Calu3 (cell line): ENCODE measurements at places on chromosomes 11 and 22. TPM values are rescaled to one million over a fixed set of nuclear protein-coding genes. Genes with fewer than 3 reads are reported as not detected.

Gene KRTAP5-2
- not detected in 2 replicates for total RNA-seq

Gene OR10S1
- not detected in 2 replicates for total RNA-seq

DNA sequence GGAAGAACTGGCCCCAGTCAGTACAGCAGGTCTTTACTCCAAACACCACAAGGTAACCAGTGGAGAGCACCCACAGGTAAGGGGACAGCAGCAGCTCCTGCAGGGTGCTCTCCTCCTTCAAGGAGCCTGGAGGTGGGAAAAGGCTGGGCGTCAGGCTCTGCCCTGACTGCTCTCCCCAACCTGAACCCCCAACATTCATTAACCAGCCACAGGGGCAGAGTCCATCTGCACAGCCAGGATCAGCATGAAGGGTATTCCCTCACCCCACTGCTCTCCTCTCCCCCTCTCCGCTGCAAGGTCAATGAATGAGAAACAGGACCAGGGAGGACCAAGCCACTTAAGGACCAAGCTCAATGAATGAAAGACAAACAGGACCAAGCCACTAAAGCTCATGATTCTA lies 3.7 kb downstream of the SLC37A4 start:
- H3K27ac ChIP-seq, result no peak overlapping the region
- peaks cover 36% of the 10 kb centered on the region for H3K36me3 ChIP-seq
- DNase-seq, result no peak
- no peak overlapping the region for H3K4me3 ChIP-seq
- peaks cover 24% of the 10 kb centered on the region for H3K4me1 ChIP-seq
- H3K27me3 ChIP-seq, result no peaks in the 10 kb centered on the region

- no peak overlapping the region for H3K27ac ChIP-seq
- no peaks in the 10 kb centered on the region for H3K36me3 ChIP-seq
- no peak overlapping the region for H3K4me3 ChIP-seq
These were observed 25.1 kb downstream of the KIAA1671 start for GRCh38 chr22:24977370-24978221.

DNA sequence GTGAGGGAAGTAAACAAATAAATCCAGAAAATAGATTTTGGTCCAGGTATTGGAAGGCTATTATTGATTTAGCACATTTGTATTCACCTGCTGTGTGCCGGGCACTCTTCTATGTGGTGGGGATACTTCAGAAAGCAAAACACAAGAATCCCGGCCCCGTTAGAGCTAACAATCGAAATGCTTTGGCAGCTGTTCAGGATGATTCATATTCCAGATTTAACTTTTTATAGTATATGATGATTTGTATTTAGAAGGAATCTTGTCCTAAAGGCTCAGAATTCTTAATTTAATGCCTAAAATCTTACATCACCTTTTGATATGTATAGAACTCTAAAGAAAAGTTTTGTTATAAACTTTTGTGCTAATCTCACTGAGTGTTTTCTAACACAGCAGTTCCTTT lies 28.0 kb downstream of the ZC3H12C start:
- no peak overlapping the region for H3K4me3 ChIP-seq
- no peak for DNase-seq
- no peaks in the 10 kb centered on the region for H3K27me3 ChIP-seq
